DMS79 treated with DMSO at 0.1 percent for 48 hours (cell line): ENCODE measurements at places on chromosomes 12 and 14.
A peak's percentile ranks its signal among the peaks of the same experiment; 100 is the strongest.

DNA sequence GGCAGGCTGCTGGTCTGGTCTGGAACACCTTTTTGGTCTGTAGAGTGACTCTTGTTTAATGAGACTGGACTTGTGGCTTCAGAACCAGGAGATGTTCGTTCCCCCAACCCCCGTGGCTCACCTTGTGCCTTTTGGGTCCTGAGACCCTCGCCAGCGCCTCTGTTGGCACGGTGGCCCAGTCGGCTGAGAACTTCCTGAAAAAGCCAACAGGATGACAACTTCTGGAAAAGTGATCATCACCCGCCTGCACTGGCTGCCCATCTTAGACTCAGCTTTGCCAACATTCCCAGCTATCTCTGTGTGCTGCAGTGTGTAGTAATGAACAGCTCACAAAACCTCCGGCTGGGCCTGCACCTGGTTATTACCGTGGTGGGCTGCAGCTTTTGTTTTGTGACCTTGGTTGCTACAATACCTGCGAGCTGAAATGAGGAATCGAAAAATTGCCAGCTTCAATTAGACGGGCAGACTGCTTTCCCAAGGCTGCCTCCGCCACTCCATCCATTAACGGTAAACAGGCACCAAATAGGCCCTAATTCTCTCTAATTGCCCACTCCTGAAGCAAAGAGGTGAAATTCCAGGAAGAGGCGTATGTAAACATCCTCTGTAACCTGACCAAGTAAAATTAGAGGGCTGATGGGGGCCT, 16.0 kb downstream of the MEG3 start:
- DNase-seq, result peak; percentile 60

DNA sequence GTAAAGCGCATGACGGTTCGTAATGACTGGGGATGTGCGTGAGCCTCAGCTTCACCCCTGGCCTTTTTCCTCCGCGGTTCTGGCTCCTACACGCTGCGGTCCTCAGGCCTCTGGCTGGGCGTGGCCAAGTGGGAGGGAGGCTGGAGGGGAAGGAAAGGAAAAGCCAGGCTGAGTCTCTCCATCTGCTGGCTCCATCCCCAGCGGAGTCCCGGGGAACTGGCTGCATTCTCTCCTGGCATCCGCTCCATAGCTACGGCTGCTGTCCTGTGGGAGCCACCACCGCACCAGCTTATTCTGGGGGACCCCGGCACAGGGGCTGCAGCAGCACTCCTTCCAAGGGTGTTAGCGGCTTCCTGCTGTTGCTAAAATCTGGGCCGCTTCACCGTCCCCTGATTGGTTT, 68.2 kb upstream of the SLC24A4 start:
- DNase-seq, result no peak

DNA sequence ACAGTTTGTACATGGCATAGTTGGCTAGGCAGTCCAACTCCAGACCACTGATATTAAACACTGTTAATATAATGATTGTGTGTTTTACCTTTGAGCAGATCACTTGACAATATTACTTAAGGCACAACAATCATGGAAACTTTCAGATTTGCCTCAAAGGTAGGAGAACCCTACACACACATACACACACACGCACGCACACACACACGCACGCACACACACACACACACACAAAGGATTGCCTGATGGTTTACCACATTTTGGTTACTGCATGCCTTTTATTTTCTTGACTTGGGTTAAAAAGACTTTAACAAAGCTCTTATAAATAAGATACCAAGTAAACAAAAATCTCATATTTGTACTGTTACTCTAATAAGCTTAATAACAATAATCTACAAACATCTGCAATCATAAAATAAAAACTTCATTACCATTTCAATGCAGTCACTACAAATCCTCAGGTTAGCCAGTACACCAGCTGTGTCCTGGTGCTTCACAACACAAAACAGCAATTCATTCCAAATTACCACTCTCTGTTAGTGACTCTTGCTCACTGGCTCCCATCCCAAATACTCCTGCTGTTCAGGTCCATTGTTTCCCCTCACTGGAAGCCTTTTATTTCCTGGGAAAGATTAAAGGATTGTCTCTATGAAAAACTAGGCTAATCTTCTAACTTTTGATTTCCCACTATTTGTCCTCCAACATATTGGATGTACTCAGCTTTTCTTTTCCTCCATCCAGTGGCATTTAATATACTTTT, 175.2 kb upstream of the ATP2B1 start:
- DNase-seq, result no peak

DNA sequence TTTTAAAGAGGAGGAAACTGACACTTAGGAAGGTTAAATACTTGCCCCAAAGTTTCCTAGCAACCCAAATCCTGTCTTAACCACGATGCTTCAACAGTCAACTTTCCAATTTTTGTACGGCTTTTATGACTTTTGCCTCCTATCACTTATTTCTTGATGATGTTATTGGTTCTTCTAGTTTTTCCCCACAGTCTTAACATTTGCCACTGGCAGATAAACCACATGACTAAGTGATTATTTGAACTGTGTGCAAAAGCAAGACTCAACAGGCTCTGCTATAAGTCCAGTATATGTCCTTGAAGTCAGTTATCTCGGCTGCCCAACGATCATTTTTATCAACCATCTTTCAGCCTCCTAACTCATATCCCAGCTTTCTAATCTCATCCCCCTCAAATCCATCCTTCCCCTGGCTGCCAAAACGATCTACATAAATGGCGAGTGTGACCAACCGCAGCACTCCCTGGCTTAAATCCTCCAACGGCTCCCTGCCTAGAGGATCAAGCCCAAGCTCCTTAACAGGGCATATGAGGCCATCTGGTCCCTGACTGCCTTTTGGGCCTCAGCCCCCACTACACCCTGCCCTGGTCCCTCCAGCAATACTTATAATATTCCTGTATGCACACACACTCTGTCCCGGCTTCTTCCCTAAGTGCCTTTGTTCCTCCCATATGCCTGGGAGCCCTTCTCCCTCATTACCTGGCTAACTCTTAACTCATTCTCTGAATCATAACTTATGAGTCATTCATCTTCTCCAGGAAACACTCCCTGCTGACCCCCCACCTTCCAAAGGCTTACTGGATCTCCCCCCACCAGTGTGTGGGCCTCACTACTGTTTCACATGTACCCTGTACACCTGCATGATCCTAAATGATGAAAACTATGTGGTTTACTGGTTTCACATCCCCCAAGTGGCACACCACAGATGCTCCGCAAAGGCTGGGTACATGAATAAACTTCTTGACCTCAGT, 8.8 kb downstream of the VPS37B start:
- no peak for DNase-seq

DNA sequence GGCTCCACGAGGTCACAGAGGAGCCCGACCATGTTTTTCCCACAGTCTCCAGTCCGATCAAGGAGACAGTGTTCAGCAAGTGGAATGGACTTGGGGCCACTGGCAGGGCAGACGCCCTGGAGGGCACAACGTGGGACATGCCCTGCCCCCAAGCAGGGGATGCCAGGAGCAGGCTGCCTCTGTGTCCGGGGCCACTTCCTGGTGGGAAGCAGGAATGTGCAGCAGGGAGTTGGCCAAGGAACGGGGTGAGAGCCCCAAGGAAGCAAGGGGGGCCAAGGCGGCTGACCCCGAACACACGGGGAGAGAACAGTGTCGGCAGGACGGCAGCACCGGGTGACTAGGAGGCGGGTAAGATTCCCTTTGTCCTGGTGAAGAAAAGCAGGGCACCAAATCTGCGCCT, 92.6 kb downstream of the CHGA start:
- no peak for DNase-seq

DNA sequence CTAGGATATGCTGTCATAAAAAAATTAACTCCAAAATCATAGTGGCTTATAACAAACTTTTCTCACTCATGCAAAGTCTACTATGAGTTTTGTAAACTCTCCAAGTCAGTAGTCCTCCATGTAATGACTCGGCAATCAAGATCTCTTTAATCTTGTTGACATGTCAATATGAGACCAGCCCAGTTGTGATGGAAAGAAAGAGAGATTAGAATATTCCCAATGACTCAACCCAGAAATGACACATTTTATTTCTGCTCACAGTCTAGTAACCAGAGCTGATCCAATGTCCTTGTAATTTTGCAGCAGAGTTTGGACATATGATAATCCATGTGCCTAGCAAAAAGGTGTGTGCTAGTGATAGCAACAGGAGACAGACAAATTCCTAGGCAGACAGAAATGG, 112.6 kb upstream of the CNTN1 start:
- no peak for DNase-seq

GRCh38 chr14:101243587-101244338, 317.5 kb upstream of the DIO3 start:
- no peak for DNase-seq

DNA sequence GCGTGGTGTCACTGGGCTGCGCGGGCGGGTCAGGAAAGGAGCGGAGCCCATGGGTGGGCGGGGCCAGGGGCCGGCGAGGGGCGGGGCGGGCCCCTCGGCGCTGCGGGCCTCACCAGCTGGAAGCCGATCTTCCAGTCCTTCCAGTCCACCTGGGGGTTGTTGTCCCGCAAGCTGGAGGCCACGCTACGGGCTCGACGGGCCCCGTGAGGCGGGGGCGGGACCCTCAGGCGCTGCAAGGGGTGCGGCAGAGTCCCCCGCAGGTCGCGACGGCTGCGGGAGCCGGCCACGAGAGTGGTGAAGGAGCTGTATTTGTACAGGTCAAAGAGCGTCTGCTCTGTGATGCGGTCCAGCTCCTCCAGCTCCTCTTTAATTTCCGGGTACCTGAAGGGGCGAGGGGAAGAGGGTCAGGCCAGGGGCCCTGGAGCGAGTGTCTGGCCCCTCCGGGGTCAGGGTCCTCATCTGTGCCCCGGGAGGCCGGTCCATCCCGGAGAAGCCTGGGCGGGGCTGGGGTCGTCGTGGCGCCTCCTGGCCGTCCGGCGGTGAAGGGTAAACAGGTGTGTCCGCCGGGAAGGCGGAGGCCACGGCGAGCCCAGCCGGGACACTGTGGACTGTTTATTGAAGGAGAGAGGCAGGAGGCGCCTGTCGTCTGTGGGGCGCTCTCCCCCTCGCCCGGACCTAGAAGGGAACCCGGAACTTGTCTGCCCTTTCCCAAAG, 11.9 kb downstream of the SCNN1A start:
- DNase-seq, result no peak

GRCh38 chr12:105993766-105994555, 144.8 kb downstream of the NUAK1 start:
- no peak for DNase-seq

GRCh38 chr12:1859643-1860042, 39.3 kb downstream of the LRTM2 start:
- no peak for DNase-seq

- DNase-seq, result no peak
Measured at GRCh38 chr14:103625356-103626095, 3.5 kb upstream of the KLC1 start.

DNA sequence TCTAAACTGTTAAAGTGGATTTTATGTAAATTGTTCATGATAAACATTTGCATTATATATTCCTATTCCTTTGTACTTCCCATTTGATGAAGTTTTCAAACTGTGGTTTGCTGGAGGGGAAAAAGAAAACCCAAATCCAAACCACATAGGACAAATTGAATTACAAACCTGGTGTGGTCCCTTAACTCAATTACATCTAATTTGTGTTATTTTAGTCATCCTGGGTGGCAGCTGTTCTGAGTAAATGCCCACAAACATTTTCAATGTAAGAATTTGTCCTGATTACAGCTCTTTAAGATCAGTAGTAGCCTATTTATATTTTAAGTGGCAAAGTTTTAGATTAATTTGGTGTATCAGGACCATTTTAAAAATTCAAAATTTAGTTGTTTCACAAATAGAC, 153.9 kb downstream of the RAD51B start:
- no peak for DNase-seq

DNA sequence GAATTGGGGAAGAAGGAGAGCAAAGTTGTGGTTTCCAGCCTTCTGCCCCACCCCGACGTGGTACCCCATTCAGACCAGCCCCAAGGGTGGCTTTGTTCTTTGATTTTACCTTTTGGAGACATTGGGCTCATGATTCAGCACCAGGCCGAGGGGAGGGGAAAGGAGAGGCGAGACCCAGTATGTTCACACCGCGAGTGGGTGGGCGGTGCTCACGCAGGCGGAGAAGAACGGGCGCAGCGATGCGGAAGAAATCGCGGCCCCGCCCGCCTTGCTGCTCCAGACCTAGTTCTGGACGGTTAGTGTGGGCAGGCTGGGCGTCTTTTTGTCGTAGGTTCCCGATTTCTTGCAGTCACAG, 963 bp downstream of the ATL1 start:
- peak; percentile 93 for DNase-seq

DNA sequence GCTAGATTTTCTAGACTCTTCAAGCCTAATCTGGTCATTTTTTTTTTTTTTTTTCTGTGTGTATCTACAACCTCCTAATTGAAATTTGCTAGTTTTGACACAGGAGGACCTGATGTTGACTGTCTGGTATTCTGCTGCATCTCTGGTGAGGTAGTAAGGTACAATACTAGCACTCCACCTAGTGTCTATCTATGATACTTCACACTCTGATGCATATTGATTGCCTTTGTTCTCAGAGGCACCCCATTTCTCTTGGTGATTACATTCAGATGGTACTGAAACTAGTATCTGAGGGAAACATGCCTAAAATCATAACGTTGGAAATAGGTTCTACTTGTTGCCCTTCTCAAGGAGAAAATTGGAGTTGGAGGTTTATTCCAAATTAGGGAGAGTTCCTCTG, 930.5 kb upstream of the NOVA1 start:
- DNase-seq, result no peak

- DNase-seq, result no peak
Measured at GRCh38 chr12:91309450-91309849, 126.8 kb upstream of the DCN start.

DNA sequence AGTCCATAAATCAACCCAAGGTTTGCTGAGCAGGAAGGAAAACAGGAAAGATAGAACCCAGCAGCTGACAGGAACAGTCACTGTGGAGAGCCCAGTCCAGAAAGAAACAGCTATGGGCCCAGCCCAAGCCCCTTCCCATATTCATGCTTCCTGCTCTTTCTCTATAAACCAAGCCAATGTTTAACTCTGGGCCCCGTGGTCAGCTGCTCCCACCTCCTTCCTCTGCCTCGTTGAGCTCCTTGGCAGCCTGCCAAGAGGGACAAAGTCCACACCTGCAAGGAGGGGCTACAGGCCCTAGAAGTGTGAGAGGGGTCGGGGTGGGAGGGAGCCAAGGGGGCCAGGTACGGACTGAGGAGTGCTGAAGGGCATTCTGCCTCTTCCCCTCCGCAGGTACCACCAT, 10.0 kb downstream of the SLC6A13 start:
- DNase-seq, result no peak

DNA sequence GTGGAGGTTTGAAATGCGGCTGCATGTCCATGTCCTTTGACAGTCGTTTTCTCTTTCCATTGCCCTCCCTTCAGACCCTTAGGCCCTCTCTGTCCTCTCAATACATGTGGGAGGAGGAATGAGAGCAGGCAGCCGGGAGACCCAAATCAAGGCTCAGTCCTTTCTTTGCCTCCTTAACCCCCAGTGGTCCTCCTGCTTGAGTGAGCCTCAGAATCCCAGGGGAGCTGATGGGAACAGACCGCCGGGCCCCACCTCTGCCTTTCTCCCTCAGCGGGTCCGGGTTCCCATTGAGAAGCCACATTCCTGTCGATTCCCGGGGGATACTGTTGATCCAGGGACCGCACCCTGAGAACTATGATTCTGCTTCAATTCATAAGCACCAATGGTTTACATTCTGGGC, 77.9 kb upstream of the RFLNA start:
- DNase-seq, result no peak
